ENCODE measurements at places on chromosomes 4 and X.

DNA sequence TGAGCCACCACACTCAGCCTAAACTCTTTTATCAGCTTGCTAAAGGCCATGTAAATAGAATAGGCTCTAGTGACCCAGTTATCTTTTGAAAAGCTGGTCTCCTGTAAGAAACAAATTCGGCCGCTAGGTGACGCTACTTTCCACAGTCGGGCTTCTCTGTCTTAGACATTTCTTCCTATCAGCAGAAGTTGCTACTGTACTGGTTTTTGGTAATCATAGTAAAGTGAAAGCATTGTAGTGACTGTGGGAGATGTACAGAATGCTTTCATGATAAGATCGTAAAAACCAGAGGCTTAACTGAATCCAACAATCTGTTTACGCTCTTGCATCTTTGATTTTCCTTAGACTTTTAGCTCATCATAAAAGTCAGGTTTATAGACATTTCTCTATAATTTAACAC, 82.6 kb downstream of the GK start:
- peak; percentile 81 for DNase-seq

- DNase-seq = no peak
Observed at GRCh38 chr4:20037745-20038144, 214.0 kb upstream of the SLIT2 start.

- DNase-seq = no peak
Observed at GRCh38 chr4:81722290-81722851, 250.7 kb upstream of the RASGEF1B start.

DNA sequence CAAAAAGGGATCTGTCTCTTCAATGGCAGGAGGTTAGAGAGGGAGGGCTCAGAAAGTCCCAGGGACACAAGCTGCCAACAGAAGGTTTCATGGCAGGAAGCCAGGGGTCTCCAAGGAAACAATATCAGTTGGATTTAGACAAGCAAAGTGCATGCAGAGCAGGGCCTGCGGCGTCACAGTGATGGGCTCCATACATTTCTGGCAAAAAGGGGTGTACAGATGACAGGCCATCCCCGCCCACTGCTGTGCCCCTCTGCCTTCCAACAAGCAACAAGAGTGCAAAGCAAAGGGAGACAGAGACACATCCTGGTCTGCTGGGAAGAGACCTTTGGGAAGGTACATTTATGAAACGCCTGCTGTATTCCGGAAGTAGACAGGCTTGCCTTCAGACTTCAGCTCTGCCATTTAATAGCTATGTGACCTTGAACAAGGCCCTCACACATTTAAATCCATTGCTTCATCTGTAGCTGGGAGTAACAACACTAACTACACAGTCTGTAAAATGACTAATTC, 121.2 kb downstream of the AFAP1 start:
- no peak for DNase-seq

GRCh38 chr4:99723612-99724011, 66.0 kb upstream of the C4orf54 start:
- no peak for DNase-seq

- no peak for DNase-seq
Observed at GRCh38 chrX:154517101-154517781, 1.2 kb upstream of the FAM3A start.

DNA sequence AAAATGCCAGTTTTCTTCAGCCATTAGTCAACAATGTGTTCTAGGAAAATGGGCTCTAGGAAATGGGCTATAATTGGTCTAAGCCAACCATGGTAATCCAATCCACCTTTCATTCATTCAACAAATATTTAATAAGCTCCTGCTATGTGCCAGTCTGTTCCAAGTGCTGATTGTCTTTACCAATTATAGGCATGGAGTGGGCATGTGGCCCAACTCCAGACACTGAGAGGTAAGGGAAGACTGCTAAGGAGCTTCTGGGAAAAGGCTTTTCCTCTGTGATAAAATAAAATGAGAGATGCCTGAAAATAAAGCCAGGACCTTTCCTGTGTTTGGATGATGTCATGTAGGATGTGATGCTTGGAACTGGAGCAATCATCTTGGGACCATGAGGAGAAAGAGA, 43.3 kb downstream of the HOPX start:
- no peak for DNase-seq

DNA sequence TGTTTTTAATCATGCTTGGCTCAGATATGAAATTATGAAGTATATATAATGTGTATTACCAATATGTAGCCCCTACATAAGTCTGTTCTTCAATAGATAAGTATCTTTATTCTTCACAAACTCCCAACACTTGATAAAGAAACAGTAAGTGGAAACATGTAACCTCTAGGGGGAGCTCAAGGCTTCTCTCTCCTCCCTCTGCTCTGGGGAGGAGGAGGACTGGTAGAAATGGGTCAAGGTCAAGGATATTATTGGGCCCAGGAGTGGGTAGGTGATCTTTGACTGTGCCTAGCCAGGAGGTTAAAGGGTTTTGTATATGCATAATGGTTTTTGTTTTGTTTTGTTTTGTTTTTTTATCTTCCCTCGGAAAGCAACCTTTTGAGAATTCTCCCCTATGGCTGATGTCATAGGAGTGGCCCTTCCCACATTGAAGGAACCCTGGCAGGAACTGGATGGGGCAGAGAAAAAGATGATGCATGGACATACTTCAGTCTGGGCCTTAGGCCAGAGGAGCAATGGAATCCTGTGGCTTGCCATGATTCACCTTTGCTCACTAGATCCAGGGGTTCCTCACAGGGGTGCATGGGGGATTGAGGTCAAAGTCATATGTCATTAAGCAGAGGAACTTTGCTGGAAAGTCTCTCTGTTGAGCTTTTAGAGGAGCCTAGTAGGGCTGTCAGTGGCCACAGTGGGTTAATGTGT, 460.3 kb downstream of the MID1IP1 start:
- DNase-seq = peak; percentile 26

- no peak for DNase-seq
Observed at GRCh38 chrX:3119376-3119775, 78.1 kb downstream of the ARSF start.

- DNase-seq = no peak
Observed at GRCh38 chr4:48640225-48640624, 139.9 kb downstream of the FRYL start.

DNA sequence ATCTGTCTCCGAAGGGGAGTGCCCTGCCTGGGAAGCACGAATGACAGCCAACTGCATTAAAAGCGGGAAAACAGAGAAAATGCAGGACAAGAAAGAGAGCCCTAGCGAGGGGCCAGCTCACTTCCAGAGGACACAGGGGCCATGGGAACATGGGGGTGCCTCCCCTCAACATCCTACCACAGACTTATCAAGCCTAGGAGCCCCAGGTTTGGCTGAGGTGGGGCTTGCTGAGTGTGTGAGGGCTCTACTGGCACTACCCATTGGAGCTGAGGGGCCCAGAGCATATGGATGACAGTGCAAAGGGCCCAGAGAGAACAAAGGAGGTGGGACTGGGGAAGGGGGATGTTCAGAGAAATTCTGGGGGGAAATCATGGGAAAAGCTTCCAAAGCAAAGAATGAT, 101.8 kb downstream of the PJA1 start:
- DNase-seq = no peak

DNA sequence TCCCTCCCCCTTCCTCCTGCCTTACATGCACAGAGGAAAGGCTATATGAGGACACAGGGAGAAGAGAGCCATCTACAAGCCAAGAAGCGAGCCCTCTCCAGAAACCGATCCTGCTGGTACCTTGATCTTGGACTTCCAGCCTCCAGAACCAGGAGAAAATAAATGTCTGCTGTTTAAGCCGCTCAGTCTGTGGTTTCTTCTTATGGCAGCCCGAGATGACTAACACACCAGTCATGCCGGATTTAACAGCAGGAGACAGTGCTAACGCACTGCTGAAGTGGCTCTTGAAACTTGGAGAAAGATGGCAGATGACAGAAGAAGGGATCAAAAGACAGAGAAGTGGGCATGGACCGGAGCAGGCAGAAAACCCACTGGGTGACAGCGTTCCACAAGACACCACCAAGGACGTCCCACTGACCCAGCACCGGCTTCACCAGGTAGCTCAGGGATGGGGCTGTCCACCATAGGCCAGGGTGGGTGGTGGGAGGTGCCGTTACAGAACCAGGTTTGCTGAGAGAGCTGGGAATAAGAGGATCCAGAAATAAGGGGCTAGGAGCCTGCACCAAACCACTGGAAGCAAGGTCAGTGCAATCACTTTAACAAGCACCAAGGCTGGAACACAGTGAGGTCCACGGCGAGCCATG, 6.2 kb upstream of the MAN2B2 start:
- no peak for DNase-seq
